Stimulated activated CD4-positive, alpha-beta T cell treated with anti-CD3 and anti-CD28 coated beads, Interleukin-2, amount 100 ng/mL, for 4 hours (primary cell): ENCODE measurements at places on chromosomes 6 and 20.

DNA sequence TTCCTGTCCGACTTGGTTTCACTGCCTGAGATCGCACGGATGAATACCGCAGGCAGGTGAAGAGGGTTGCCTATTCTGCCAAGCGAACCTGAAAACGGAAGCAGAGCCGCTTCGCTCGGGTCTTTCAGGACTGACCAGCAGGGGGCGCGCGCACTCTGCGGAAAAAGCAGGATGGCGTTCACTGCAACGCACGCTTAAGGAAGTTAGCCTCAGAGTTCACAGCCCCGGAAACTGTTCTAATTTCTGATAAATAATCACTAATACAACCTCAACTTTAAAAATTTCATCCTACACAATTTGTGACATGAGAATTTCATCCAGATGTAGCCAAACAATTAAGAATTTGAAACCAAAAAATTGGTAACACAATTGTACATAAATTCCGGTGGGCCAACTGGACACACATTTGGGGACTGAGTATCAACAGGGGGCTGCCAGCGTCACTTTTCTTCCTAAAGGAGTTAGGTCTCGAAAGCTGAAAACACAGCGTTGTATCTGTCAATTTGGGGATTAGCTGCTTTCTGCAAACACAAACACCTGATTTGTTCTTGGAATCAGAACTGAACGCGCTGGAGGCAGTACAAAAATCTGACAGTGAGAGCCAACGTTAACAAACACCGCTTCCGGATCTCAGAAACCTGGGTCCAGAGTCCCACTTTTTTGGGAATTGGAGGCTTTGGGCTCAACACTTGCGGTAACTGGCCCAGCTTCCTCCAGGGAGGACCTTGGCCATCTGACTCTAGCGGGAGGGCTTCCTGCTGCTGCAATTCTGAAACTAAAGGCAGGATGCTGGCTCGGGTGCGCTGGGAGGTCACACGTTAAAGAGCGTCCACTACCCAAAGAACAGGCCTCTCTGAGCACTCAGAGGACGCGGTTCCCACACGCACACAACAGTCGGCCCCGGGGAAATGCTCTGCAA lies 8.8 kb downstream of the PXDC1 start:
- peak; percentile 80 for DNase-seq

DNA sequence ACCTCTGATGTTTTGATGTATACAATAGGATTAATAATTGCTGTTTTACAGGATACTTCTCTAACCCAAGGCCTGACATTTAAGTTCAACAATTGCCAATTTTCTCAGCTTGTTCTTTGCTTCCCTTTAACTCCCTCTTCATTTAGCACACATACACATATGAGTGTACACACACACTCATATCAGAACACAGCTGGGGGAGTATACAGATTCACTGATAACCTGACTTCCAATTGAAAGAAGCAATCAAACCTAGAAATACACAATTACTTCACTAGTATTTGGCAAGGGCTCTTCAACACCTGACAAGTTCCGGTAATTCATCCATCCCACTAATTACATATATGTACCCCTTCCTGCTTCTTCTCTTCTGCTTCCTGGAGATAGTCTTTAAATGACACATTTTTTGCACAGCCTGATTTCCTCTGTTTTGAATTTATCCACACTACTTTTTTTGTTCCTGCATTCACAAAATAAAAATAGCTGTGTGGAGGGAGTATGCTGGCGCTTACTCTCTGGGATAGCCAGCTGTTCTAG lies 11.2 kb downstream of the UST start:
- DNase-seq, result no peak

DNA sequence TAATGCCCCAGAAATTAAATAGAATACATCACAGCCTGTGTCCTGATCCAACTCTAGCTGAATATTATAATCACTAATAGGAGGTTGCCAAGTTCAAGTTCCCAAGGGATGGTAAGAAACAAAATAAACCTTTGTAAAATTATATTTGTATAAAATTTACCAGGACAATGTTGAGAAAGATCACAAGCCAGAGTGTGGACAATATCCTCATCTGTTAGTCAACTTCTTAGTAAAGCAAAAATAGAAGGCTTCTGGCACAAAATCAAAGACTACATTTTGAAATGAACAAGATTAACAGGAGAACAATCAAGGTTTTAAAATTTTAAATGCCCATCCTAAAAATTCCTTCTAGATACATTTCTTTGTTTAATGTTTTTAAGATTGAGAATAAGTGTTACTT lies 290.4 kb upstream of the HSF2 start:
- no peak for DNase-seq

DNA sequence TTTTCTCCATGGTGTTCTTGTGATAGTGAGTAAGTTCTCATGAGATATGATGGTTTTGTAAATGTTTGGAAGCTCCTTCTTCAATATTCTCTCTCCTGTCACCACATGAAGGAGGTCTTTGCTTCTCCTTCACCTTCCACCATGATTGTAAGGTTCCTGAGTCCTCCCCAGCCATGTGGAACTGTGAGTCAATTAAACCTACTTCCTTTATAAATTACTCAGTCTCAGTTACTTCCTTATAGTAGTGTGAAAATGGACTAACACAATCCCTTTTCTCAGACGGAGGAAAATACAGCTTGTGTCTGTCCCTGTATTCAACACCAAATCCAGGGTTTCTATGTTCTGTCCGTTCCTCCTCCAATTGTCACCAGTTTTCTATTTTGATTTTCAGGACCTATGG lies 181.0 kb downstream of the ALDH8A1 start:
- no peak for DNase-seq

DNA sequence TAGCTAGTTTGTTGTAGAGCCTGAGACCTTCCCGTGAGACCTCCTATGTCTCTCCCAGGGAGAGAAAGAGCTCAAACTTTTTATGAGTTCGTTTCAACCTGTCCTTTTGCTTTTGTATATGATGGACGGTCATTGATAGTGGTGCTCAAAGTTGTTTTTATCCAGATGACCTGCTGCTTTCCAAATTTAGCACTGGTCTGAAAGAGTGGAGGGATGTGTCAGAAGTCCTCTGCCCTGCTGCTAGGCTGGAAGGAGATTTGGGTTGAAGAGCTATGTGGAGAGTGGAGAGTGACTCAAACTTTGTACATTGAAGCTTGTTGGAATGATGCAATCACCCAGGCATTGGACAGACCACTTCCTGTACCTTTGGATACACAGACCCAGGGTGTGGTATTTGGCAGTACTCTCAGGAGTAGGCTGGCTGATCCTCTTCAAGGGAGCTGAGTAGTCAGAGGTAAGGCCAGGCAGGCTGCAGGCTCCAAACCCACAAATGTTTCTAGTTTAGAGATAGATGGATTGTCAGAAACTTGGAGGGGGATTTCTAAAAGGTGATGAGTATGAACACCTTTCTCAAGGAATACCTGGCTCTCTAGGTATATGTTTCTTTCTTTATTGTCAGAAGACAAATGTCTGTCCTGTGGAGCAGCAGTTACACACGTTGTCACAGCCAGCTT lies 49.4 kb upstream of the RREB1 start:
- DNase-seq, result no peak

DNA sequence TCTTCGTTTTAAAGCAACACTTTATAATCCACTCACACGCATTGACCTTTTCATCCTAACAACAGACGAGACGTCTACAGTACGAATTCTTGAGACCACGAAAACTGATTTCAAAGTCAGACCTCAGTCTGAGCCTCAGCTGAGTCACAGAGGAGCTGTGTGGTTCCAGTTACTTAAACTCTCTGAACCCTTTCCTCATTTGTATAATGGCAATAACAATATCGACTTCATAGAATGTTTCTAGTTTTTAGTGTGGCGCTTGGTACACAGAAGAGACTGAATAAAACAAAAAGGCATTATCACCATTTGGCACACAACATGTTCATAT lies 236.9 kb downstream of the ATXN1 start:
- no peak for DNase-seq

- no peak for DNase-seq
These were observed 92.5 kb downstream of the SESN1 start for GRCh38 chr6:109002051-109002697.

DNA sequence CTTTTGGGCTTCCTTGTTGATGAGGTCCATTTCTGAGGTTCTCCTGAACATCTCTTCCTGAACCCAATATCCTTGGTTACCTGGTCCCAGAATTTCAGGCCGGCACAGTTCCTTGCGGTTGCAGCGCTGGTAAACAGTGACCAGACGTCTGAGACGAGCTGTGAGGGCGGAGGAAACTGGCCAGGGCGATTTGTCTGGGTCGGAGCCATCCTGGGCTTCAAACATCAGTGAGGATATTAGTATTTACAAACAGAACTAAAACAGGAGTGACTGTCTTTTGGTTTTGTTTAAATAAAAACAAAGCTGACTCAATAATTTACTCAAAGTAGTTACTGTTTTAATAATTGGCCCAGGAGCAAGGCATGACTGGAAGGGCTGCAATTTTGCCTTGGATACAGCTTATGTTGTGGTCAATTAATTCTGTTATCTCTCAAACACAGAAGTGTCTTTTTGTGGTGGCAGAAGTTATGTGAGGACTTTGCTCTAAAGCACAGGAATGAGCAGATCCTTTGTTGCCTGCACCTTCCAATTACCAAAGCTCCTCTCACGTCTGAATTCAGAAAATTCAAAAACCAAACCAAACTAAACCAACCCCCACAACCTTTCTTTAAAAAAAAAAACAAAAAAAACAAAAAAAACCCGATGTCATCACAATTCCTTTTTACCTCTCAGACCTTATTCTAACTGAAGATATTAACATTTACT lies 58.7 kb upstream of the EMILIN3 start:
- no peak for DNase-seq

GRCh38 chr6:44444853-44445252 lies 57.3 kb downstream of the CDC5L start:
- no peak for DNase-seq

DNA sequence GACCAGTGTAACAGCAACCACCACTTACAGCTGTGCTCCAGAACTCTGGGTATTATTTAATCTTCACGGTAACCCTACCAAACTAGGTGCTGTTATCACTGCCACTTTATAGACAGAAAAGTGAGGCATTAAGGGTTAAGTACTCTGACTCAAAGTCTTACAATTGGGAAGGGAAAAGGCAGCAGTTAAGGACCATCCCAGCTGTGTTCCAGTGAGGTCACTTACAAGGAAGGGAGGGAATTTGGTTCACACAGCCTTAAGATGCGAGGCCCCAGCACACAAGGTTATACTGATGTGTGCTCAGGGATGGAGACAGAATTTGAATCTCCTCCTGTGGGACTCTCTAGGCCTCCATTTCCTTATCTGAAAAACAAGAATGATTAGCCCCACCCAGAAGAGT lies 46.7 kb downstream of the TRERF1 start:
- DNase-seq, result no peak

DNA sequence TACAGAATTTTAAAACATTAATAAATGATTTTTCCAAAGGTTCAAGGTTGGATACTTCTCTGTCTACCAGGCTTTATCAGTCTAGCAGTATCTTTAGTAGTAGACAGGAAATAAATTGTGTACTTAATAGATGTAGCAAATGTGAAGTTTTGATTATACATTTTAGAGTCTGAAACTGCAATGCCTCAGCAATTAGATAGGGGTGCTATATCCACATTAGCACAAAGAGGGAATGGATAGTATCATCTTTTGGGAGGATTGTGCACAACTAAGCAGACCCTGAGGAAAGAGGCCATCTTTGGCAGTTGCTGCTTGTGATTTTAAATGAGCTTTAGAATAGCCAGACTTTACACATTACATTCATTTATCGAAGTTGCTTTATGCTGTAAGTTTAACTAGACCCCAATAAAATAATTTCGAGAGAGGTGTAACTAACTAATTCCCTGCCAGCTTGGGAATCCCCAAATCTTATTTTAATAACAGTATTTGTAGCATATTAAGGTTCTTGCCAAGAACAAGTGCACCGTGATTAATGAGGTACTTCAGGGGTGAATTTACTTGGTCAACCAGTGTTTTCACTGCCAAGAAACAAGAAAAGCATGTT lies 2.8 kb downstream of the KCNQ5 start:
- no peak for DNase-seq

GRCh38 chr6:5083813-5084359 lies 1.3 kb upstream of the PPP1R3G start:
- DNase-seq, result no peak

GRCh38 chr6:69895396-69895795 lies 29.0 kb downstream of the COL19A1 start:
- no peak for DNase-seq

DNA sequence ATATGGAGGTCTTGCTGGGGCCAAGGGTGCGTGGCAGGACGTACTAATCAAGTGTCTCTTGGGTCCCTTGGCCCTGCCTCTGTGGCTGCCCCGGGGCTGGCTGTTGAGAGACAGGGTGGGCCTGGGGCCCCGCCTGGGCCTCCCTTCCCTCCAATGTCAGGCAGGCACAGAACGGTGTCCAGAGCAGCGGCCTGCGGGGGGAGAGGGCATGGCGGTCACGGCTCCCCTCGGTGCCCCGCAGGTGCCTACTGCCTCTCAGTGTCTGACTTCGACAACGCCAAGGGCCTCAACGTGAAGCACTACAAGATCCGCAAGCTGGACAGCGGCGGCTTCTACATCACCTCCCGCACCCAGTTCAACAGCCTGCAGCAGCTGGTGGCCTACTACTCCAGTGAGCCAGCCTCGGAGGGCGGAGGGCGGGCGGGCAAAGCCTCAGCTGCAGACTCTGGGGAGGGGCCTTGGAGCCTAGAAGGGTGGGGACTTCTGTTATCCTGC lies 50.0 kb downstream of the SRC start:
- no peak for DNase-seq

GRCh38 chr6:10230531-10230930 lies 184.3 kb downstream of the TFAP2A start:
- no peak for DNase-seq

DNA sequence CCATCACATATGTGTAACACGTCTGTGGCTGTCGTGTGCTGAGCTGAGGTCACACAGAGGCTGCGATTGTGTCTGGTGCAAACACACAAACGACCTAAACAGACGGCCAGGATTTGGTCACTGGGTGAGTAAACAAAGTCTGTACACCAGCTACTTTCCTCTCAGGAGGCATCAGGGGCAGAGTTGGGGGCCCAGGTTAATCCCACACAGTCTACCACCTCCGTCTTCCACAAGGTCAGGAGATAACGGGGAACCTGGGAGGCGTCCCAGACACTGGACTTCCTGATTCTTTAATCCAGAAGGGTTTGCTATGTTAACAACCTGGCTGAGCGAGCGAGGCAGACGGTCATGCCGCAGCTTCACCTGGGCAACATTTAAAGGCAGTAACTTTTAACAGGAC lies 1.5 kb downstream of the DACT2 start:
- DNase-seq, result no peak

DNA sequence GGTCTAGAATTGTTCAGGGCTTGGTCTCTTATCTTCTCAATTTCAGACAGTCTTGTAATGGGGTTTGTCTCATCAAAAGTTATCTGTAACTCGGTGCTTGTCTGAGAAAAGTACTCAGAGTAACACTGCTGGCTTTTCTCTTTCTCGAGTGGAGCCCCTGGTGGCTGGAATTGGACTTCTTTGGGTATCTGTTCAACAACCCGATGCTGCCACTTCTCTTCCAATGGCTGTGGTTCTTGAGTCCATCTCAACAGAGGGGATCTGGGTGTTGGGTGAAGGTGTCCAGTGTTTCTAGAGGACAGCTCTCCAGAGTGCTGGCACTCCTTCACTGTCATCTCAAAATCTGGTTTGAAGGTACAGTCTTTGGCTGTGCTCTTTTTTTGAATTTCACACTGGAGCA lies 24.6 kb downstream of the DST start:
- no peak for DNase-seq

GRCh38 chr20:38229376-38230252 lies 30.9 kb downstream of the KIAA1755 start:
- DNase-seq, result no peak
